Glutamatergic neuron (in vitro differentiated cells): ENCODE measurements at places on chromosomes 2 and 18. TPM values are rescaled to one million over a fixed set of nuclear protein-coding genes. Genes with fewer than 3 reads are reported as not detected.

Gene POTEI
- total RNA-seq: 1.4 TPM

Gene ANKRD62
- 0.17 TPM for total RNA-seq

Gene EVX2
- 0.76 TPM for total RNA-seq

Gene RPRD1A
- total RNA-seq: 68.8 TPM

Gene MYO1B
- total RNA-seq: 129 TPM

Gene ACAA2
- 109 TPM for total RNA-seq

- no peak for DNase-seq
These were observed 7.9 kb downstream of the CTLA4 start for GRCh38 chr2:203875471-203875870.

- DNase-seq: no peak
These were observed 62.8 kb upstream of the ID2 start for GRCh38 chr2:8619071-8619470.

DNA sequence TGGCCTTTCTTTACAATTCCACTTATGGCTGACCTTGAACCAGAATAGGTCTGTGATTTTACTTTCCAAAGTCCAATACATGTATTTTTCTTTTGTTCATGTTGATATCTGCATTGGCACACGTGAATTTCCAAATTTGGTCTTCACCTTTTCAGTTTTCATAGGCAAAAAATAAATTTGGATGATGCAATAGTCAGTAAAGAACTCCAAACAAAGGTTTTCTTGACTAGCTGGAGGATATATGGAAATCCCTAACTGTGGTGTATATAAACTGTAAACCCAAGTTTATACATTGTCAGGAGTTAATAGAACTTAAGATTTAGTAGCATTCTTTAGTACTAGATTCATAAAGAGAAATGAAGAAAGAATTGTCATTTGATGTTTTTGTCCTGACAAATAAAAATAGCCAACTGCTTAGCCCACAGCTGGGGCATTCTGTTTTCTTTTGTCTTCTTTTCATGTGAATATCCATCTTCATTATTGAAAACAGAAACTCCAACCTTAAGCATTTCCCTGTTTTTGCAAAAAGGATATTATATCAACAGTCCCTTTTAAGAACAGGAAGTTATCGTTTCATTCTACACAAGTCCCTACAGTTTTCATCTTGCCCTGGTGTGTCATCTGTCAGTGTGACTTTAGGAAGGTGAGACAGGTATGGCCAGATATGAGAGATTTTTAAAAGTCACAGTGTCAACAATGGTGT is 132.9 kb downstream of the BCL2 start:
- no peak for DNase-seq
